ENCODE measurements at places on chromosomes 13 and 19. TPM values are rescaled to one million over a fixed set of nuclear protein-coding genes. Genes with fewer than 3 reads are reported as not detected.

- no peak for DNase-seq
These were observed 13.1 kb downstream of the IRS2 start for GRCh38 chr13:109773276-109773675.

GRCh38 chr19:17762505-17763229 lies 11.4 kb downstream of the FCHO1 start:
- DNase-seq: peak; percentile 79

The C19orf85 gene
- not detected for total RNA-seq

DNA sequence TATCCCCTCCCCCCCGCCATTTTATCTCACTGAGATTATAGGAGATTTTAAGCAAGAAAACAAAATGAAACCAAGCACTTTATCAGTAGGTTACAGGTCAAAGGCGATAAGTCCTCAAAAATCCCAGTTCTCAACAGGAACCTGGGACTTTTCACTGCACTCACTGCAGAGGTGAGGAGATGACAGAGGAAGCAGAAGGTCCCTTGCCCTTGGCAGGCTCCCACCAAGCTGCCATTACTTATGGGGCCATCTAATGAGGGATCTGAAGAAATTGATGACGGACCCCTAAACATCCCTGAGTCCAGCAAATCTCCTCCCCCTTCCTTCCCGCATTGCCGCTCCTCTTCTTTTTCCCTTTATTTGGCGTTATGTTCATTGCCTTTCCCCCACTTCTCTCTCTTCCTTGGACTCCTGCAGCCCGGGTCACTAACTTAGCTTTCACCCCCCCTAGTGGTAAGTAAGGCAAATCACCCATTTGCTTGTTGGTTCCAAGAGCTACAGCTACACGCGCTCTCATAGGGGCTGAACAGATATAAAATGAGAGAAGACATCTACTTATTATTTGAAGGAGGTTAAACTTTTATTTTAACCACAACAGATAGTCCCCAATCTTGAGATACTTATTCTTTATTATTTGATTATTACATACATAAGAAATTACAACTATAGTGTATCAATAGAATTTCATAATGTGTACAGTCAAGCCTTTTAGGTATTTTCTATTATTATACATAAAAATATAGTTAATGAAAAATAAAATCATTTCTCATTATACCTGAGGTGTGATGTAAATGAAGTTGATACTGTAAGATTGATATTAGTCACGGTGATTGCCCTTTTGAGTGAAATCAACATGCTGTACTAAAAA lies 52.0 kb upstream of the ARGLU1 start:
- peak; percentile 76 for DNase-seq

DNA sequence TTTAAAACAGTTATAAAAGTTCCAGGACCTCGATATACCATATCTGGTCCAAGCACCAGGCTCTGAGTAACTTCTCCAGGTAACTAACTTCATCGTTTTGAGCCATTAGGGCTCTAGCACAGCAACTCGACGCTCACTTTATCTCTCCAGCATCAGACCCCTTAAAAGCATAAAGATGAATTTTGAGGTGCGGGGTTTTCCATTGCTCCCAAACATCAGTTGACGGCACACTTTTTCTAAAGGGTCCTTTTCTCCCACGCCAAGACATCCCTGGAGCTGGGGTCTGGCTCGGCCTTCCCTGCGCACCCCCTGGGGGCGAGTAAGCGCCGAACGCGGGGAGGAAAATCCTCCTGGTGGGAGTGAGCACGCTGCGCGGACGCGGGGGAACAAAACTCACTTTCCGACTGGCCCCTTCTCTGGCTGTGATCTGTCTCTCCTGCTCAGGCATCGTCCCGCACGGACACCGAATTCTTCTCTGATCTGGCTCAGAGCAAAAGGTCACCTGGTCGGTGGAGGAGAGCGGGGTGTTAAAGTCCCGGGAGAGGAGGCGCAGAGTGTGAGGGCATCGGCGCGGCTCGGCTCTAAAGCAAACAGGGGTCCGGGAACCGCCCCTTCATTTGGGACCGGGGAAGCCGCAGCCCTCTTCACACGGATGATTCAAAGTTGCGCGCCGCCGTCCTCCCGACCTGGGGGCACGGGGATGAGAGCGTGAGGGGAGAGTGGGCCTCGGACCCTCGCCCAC lies at the start of gene ATP7B:
Gene ATP7B, minus strand, starts transcription at position 561 of the 742 bp plus-strand sequence. Its CDS starts 113 bp downstream, at position 448.
- peak; percentile 73 for DNase-seq

GRCh38 chr13:31859571-31859970 lies 120.2 kb downstream of the RXFP2 start:
- DNase-seq: peak; percentile 61

- peak; percentile 90 for DNase-seq
These were observed 971 bp downstream of the FOSB start for GRCh38 chr19:45468803-45469131.

DNA sequence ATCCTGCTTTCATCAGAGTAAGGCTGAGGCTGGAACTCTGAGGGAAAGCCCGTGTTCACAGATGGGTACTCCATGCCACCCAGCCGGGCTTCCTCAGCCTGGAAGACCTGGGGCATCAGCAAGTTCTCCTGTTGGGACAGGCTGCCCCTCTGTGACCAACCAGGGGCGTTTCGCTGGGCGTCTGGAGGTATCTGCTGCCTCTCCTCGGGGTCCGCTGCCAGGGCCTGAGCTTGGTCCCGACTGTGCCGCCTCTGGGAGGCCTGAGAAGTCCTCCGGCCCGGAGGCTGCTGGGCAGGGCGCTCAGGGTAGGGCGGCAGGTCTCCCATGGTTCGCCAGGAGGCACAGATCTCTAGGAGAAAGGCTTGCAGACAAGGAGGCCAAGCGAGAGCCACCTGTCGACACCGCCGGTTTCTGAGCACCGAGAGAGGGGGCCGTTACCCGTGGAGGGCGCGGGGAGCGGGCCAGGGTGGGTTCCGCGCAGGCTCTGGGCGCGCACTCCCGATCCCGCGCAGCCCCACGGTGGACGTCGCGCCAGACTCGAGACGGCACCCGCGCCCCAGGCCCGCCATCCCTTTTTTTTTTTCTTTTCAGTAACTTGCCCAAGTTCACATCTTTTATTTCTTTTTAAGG lies at the start of gene RSPH6A:
Gene RSPH6A, minus strand, starts transcription at position 458 of the 630 bp plus-strand sequence. Its CDS starts 132 bp downstream, at position 326.
- DNase-seq: peak; percentile 81

DNA sequence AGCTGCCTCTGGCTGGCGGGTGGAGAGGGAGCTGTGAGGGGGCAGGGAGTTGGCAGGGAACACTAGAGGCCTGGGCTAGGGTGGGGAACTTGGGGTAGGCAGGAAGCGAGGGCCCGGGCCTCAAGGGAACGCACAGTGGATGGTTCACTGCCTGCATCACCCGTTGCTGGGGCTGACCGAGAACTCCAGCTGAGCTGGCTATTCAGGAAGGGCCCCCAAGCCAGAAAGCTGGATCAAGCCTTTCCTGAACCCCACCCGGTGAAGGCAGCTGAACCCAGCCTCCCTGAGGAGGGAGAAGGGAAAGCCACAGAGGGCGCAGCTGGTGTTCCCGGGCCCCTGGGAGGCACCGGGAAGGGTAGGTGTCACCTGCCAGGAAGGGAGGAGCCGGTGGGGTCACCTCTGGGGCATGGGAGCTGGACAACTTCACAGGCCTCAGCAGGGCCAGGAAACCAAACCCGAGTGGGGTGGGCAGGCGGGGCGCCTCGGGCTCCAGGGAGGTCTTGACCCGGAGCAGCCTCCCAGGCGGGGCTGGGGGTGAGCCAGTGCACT lies 13.9 kb downstream of the PALM start:
- DNase-seq: peak; percentile 90

- peak; percentile 62 for DNase-seq
These were observed 42.4 kb upstream of the RANBP3 start for GRCh38 chr19:6020166-6020882.

- peak; percentile 47 for DNase-seq
These were observed 1.1 kb upstream of the MPND start for GRCh38 chr19:4342314-4342614.

The TMC4 gene
- 0.29 TPM for total RNA-seq

DNA sequence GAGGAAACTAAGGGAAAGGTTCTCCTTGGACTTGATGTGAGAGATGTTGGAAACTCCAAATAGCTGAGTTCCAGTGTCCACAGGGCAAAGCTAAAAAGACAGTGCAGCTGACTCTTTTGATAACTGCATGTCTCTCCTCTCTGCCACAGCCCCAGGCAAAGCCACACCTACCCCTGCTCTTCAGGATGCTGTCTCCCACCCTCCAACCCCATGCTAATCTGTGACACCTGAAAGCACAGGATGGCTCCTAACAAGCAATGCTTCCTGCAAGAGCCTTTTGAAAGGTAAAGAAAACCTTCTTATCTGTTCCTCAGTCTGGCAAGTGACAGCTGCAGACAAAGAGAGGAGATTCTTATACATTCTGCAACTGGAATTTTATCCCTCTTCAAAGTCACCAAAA lies 14.5 kb downstream of the SLC46A3 start:
- no peak for DNase-seq

The FCER2 gene
- total RNA-seq: not detected

- peak; percentile 69 for DNase-seq
These were observed 14.3 kb downstream of the AKAP8 start for GRCh38 chr19:15365264-15365663.

GRCh38 chr19:35241417-35241816 lies 7.4 kb upstream of the LSR start:
- no peak for DNase-seq

GRCh38 chr19:10701955-10702525 lies 801 bp downstream of the QTRT1 start:
- DNase-seq: peak; percentile 89

DNA sequence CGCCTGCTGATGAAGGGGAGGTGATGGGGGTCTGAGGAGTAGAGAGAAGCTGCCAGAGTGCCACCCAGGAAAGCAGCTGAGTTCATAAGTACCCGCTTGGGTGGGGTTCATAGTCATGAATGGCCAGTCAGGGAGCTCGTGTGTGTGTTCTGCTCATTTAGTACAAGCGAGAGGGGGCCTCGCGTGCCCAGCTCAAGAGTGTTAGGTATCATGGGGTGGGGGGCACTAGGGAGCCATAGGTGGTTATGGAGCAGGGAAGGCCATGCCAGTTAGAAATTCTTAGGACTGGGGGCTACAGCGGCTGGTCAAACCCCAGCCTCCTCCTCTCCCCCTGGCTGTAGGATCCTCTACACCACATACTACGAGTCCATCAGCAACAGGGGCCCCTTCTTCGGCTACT lies 46.8 kb downstream of the CD320 start:
- DNase-seq: peak; percentile 78

The NUFIP1 gene
- 3.3 TPM for total RNA-seq

DNA sequence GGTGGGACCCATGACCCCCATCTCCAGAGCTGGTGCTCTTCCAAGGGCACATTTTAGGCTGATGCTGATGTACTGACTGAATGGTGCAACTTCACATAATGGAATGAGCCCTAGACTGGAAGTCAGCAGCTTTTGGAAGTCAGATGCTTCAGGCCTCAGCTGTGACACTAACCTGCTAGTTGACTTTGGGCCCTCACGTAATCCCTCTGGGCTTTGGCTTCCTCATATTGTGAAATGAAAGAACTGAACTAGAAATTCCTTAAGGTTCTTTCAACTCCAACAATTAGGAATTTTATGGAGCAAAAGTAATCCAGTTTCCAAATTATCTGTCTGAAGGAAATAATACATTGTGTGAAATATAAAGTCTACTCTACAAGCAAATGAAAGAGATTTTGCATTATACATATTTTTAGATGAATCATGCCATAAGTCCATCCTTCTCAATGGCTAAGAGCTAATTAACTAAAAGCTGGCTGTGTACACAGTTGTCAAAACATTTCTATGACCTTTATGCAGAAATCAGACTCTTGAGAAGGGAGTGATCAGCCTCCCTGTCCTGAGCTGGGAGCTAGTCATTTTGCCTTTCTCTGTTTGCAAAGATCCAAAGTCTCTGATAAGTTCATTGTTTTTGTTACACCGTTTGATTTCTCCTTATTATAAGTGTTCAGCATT lies 204.2 kb downstream of the DCLK1 start:
- DNase-seq: peak; percentile 9

GRCh38 chr19:7987114-7987768 lies 18.2 kb downstream of the ELAVL1 start:
- DNase-seq: peak; percentile 50

- no peak for DNase-seq
These were observed 716 bp upstream of the ZNF420 start for GRCh38 chr19:37077501-37077933.

DNA sequence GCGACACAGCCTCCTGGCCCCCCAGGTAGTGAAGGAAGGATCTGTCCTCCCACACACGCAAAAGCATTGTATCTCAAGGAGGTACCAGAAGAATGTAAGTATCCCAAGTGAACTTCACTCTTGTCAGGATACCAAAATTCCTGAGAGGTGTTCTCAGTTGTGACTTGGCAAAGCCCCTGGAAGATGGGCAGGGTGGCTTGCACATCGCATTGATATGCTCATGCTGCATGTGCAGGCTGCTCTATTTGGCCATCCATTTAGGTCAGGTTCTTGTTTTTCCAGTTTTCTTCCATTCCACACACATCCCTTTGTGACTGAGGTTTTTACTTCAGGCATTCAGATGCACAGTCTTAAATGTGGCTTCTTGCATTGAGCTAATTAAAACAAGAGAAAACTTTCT lies 382.8 kb downstream of the FOXO1 start:
- no peak for DNase-seq

The IPO5 gene
- total RNA-seq: 317 TPM

The CRX gene
- total RNA-seq: not detected

- peak; percentile 86 for DNase-seq
These were observed 591 bp downstream of the DOHH start for GRCh38 chr19:3499738-3500428.

- DNase-seq: no peak
These were observed 249.0 kb downstream of the DLEU7 start for GRCh38 chr13:50594276-50595051.

DNA sequence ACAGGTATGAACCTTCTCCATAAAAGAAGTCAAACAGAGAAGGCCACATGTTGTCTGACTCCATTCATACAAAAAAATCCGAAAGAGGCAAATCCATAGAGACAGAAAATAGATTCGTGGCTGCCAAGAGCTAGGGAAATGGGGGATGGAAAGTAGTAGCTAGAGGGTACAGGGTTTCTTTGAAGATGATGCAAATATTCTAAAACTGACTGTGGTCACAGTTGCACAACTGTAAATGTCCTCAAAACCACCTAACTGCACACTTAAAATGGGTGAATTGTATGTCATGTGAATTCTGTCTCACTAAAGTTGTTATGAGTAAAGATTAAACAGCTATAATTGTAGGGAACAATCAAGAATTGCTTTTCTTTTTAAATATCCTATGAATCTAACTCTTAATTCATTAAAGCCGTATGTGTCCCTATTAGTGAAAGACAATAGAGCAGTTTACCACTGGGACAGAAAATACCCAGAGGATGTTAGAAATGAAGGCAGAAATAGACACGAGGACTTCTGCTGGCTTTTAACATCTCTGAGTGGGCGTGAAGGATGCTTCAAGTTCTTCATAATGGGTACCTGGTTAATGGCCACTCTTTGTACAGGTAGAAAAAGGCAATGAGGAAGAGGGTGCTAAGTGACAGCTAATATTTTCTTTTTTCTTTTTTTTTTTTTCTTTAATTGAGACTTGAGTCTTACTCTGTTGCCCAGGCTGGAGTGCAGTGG lies 21.2 kb downstream of the INSR start:
- no peak for DNase-seq

GRCh38 chr13:65268009-65268408 lies 1962.1 kb downstream of the PCDH9 start:
- DNase-seq: no peak

GRCh38 chr13:20217168-20217567 lies 15.0 kb downstream of the GJB6 start:
- DNase-seq: no peak

The ADAMTSL5 gene
- total RNA-seq: 0.29 TPM

- peak; percentile 81 for DNase-seq
These were observed 9.5 kb downstream of the PRR36 start for GRCh38 chr19:7864690-7865074.

- no peak for DNase-seq
These were observed 29.8 kb downstream of the KL start for GRCh38 chr13:33045851-33046592.

The SIGLEC14 gene
- not detected for total RNA-seq

Data from osteoblast (primary cell).